ENCODE measurements at places on chromosomes 2 and 18.

GRCh38 chr2:18849841-18850578 lies 260.6 kb upstream of the NT5C1B start:
- DNase-seq = no peak

- no peak for DNase-seq
Observed at GRCh38 chr2:67046591-67046990, 350.5 kb upstream of the ETAA1 start.

GRCh38 chr2:73205611-73206010 lies 3.2 kb downstream of the NOTO start:
- DNase-seq = no peak

- DNase-seq = no peak
Observed at GRCh38 chr2:144515696-144516410, 4.1 kb downstream of the ZEB2 start.

DNA sequence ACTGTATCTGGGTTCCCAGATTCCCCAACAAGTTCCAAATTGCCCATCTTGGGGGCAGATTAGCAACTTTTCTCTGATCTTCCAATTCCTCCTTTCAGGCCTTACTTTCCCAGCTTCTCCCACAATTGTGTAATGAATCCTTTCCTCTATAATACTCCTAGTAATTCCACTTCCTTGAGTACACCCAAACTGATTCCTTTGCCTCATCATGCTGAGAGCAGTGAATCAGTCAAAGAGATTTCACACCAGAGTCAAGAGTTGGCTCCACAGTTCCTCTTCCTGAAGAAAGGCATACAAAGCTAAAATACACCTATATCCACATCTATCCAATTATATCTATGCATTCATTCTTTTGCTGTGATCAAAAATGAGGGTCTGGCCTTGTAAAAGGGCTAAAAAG lies 28.6 kb upstream of the DAPL1 start:
- no peak for DNase-seq

DNA sequence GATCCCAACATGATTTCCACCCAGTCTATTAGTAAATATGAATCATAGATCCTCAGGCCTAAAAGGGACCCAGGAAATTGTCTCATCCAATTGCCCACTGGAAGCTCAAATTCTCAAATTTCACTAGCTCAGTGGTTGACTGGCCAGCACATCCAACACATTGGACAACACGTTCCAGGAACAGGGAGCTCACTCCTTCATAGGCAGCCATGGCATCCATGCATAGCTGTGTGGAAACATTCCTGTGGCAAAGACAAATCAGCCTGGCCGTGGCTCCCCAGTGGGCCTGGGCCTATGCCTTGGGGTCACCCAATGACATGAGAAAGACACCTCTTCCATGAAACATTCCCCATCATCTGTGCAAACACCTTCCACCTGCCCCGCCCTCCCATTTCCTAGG lies 261.1 kb downstream of the ANAPC1 start:
- no peak for DNase-seq

- DNase-seq = no peak
Observed at GRCh38 chr2:74384051-74384450, 3.9 kb upstream of the DCTN1 start.

DNA sequence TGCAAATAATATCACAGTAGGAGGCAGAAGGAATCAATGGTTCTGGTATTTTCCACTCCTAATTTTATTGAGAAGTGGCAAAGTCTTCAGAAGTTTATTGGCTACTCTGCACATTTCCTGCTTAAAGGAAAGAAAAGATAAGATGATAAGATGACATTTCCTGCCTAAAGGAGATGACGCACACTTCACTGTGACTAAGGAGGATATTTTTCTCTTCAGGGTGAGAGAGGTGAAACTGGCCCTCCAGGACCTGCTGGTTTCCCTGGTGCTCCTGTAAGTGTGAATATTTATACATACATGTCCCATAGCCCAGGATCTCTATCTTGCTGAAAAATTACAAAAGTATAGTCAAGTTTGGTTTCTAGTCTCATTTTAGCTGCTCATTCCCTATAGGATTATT lies 27.9 kb downstream of the COL3A1 start:
- no peak for DNase-seq

GRCh38 chr2:148885988-148886387 lies 11.0 kb downstream of the KIF5C start:
- DNase-seq = no peak

DNA sequence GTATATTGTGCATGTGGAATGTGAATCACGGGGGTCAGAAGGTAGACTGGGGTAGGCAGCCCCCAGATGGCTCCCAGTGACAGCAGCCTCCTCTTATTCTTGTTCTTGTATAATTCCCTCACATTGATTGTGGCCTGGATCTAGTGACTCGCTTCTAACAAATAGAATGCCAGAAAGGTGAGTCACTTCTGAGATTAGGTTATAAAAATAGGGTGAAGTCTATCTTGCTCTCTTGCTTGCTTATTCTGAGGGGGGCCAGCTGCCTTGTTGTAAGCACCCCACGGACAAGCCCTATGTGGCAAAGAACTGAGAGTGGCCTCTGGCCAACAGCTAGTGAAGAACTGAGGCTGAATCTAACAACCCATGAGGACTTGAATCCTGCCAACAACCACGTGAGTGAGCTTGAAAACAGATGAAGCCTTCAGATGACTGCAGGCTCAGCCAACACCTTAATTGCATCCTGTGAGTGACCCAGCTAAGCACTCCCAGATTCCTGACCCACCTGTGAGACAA lies 15.6 kb upstream of the RMND5A start:
- no peak for DNase-seq

DNA sequence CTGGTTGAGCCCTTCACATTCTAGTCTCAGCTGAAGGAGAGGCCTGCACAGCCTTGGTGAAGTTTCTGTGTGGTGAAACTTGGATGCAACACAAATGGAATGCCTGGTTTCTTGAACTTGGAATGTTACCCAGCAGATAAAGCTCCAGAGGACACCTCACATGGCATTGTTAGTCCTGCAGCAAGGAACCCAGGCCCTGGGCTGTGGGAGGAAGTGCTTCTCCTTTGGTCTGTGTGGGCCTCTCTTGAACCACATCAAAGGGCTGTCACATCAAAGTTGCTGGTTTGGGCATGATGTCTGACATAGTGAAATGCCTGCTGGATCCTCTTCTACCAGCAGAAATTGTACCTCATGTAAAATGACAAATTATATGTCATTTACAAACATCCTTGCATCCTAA lies 198.5 kb downstream of the FHOD3 start:
- DNase-seq = no peak

DNA sequence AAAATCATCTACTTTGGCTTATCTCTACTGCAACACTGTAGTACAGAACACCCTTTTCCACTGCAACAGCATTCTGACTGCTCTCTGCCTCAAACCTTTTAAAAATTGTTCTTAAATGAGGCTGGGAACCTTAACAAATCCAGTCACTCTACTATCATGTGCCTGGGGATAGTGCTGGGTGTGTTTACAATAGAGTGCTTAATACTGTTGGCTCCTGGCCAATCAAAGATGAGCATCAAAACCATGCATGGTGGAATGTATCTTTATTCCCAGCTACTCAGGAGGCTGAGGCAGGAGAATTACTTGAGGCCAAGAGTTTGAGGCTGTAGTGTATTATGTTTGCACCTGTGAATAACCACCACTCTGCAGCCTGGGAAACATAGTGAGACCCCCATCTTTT lies 7.4 kb downstream of the ANKAR start:
- DNase-seq = no peak

GRCh38 chr18:68394705-68395104 lies 320.2 kb downstream of the TMX3 start:
- DNase-seq = no peak

GRCh38 chr2:156590085-156590739 lies 154.0 kb downstream of the GPD2 start:
- no peak for DNase-seq

- no peak for DNase-seq
Observed at GRCh38 chr2:40257340-40258134, 194.4 kb downstream of the SLC8A1 start.

GRCh38 chr2:209523041-209523740 lies 99.3 kb downstream of the MAP2 start:
- no peak for DNase-seq

DNA sequence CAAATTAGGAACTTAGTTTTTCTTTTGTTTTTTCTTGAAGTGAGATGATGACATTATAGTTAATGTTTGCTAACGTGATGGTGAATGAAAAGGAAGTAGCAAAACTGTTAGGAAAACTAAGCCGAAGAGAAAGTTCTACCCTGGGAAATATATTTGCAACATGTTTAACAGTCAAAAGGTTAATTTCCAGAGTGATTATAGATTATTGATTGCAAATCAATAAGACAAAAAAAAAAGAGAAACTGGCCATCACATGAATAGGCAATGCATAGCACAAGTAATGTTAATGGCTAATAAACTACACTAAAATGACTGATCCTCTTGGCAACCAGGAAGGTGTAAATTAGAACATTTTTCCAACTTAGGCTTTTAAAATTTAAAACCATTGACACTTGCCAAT lies 26.0 kb upstream of the AMMECR1L start:
- DNase-seq = no peak

- DNase-seq = no peak
Observed at GRCh38 chr2:215487002-215487372, 51.1 kb upstream of the FN1 start.

DNA sequence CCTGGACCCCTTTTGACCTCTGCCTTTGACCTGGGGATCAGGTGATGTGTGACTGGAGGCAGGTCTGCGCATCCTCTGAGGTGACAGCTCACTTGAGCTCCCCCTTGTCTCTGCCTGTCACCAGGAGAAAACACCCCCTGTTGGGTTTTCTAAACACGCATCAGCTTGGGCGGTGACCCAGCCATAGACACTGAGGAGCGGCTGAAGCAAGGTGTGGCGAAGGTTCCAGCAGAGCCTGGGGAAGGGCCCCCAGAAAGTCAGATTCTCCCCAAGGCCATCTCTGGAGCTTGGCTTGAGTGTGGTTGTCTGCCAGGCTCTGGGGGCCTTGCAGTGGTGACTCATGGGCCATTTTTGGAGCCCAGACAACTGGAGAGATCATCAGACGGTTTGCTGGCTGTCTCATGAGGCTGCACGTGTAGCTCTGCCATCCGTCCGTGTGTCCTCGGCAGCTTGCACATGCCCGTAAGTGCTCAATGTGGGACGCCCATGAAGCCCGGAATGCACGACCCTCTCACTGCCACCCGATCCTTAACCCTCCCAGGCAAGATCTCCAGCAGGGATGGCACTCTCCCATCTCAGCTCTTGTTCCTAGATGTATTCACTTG lies 29.4 kb downstream of the SIX3 start:
- DNase-seq = no peak

GRCh38 chr2:209824391-209824790 lies 52.8 kb downstream of the UNC80 start:
- DNase-seq = no peak

- DNase-seq = no peak
Observed at GRCh38 chr2:28471214-28471613, 24.6 kb upstream of the PLB1 start.

DNA sequence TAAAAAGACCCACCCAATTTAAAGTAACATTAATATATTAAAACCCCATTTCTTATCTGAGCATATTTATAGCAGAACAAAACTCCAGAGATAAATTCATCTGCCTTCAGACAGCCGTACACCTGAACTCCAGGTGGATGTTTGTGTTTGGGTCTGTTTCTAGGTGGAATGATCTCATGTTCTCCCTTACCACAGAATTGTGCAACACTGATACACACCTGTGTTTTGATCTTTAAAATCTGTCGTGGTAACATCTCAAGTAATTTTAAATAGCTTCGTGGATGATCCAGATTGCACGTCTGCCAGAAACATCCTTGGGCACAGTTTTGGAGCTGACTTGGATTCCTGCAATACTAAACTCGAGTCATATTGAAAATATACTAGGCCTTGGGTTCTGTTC lies 207.5 kb upstream of the FOSL2 start:
- no peak for DNase-seq

GRCh38 chr2:233492751-233493150 lies 73.8 kb downstream of the USP40 start:
- DNase-seq = no peak

DNA sequence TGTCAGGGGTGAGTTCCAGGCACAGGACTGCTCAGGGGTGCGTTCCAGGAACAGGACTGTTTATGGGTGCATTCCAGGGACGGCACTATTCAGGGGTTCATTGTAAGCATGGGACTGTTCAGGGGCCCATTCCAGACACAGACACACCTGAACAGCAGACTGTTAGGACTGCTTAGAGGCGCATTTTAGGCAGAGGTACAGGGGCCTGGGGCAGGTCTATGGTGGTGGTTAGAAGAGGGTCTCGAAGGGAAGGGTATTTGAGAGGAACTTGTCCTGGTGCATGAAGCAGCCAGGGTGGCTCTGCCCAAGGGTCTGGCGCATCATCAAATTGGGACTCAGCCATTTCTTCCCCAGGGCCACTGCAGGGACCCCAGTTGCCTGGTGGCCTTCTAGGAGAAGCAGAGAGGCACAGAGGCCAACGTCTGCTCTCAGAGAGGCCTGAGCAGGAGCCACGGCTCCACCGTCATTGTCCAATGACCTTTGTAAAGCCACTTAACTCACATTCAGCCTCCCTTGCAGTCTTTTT lies 14.8 kb upstream of the MLPH start:
- DNase-seq = no peak

- no peak for DNase-seq
Observed at GRCh38 chr2:144971786-144972335, 451.9 kb upstream of the ZEB2 start.

GRCh38 chr18:46696268-46696667 lies 39.2 kb upstream of the LOXHD1 start:
- no peak for DNase-seq

- DNase-seq = no peak
Observed at GRCh38 chr18:41042866-41043265, 912.2 kb upstream of the PIK3C3 start.

DNA sequence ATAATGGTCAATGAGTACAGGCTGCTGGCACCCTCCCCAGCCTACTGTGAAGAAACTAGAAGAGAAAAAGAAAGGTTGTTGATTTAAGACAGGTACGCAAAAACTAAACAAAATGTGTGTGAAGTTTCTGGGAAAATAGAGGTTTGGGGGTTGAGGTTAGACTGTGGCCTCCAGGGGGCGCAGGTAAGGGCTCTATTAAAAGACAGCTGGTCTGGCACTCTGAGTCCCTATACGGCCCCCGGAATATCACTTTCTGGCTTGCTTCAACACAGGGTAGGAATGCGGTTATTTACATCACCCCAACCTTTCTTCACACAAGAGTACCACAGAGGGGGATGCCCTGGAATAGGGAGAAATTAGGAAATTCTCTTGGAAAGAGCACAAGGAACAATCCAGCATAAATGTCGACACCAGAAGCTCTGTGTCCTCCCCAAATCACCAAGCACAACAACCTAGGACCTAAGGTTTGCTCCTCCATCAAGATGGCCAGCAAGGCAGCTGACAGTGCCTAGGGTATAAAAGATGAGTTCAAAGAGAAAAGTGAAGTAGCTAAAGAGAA lies 480.8 kb upstream of the KLHL29 start:
- DNase-seq = no peak
